ENCODE measurements at places on chromosomes 5 and 9.

DNA sequence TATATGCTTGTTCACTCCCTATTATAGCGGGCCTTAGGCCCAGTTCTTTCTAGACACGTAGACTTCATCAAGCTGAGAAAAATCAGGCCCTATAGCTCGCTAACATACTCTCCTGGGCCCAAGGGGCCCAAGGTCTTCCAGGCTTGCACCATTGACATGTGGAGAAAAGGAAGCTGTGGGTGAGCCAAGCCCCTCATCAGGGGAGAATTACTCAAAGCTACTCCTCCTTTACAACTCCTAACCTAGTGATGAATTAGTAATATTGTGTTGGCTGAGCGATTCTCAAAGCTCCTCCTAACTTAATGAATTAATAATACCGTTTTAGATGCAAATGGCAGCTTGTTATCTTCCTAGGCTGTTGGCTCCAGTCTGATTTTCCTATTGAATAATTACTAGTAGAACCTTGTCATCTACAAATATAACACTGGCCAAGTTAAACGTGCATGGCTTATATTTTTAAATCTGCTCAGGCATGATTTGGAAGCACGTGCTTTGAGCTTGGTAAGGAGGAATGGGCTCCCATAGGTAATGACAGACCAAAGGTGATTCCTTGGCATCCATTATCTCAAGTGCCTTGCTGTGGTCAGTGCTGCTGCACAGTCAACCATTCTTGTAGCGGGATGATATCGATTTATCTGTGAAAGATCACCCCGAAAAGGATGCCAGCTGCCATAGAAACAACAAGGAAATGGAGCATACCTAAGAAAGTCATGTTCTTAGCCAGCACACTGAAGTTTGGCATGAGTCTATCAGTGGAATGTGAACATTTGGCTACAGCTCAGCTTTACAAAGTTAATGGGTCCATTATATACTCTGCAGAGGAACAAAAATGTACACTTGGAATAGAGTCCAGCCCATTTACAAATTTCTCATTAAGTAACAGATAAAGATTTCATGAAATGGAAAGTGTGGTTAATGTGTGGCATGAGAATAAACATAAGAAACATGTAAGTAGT is 23.8 kb downstream of the LVRN start:
- DNase-seq, result peak; percentile 81

- no peak for DNase-seq
Observed at GRCh38 chr5:76736679-76737556, 21.0 kb downstream of the F2R start.

DNA sequence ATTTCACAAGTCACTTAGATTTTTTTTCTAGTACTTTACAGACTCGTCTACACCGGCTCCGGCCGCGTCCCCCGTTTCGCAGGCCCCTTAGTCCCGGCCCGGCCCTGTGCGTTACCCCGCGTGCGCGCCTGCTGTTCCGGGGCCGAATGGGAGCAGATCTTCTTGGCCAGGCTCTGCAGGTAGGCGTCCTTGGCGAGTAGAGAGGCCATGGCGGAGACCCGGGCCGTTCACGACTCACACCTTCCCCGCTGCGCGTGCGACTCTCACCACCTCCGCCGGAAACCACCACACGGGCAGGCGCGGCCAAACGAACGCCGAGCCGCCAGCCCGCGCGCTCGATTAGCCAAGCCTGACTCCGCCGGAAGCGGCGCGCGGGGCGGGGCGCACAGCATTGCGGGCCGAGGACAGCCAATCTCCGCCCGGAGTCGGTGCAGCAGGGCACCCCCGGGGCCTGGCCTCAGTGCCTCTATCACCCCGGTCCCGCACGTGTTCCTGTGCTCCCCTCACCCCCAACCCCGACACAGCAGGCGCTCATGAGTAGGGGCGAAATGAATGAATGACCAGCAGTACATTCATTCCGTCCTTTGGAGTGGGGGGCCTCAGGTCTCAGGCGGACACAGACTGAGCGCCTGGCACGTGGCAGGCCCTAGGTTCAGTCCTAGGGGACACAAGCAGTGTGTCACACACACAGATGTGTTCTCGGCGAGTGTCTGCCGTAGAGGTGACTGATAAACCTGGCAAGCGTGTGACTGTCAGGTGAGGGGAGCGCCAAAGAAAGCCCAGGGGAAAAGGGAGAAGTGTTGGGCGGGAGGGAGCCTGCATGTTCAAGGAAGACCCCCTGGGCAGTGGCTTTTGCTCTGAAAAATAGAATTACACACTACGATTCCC is at the start of gene SURF6:
Gene SURF6 (minus strand): TSS at position 265 of the 888 bp plus-strand sequence. CDS start 56 bp downstream, at position 209.
- DNase-seq, result peak; percentile 87

DNA sequence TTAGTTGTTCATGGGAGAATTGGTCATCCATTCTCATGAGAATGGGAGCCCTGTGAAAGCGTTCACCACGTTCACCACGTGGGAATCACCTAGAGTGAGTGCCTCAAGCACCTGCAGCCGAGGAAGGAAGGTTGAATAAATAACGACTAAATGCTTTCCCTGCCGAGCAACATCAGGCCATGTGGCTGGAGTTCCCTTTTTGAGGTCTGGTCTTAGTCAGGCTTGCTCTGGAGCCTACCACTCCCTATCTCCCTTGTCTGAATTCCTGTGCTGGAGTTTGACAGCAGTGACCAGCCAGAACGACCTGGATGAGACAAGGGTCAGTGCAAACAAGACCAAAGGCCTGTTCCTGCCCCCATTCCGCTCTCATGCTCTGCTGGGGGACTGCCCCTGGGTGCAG is 28.5 kb downstream of the KCNMB1 start:
- DNase-seq, result no peak

- DNase-seq, result no peak
Observed at GRCh38 chr5:101561018-101561417, 657.9 kb upstream of the ST8SIA4 start.

DNA sequence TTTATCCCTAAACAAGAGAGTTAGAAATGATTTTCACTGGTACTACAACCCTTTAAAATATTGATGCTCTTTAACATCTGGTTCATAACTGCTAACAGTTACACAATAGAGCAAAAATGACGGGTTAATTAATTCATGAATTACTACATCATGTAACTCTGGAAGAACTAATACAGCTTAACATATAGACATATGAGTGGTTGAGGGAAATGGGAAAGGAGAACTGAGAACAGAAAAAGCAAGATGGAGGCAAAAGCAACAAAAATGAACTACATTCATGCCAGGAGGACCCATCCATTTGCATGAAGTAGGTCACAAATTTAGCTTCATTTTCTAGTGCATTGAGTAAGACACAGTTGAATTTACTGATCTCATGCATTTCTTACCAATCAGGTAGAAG is 61.8 kb downstream of the C9 start:
- DNase-seq, result no peak

GRCh38 chr9:129483415-129484351 is 137.2 kb downstream of the C9orf50 start:
- DNase-seq, result peak; percentile 91

DNA sequence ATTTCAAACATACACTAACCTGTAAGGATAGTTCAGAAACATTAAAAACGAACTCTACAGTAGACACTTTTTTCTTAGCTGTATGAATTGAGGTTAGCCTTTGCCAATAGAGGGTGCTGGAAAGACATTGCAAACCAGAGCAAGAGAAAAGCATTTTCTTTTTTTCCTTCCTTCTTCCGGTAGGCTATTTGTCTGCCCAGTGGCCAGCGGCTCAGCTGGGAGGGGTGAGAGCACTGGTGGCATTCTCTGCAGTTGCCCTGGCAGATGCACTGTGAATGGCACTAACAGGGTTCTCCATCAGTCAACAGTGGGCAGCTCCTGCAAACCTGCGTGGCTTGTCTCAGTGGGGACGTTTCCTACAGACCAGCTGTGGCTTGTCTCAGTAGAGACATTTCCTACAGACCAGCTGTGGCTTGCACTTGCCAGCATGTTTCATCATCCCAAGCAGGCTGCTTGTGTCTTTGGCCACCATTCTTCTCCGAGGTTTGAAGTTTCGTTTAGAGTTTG is 984.5 kb upstream of the CDH18 start:
- no peak for DNase-seq

DNA sequence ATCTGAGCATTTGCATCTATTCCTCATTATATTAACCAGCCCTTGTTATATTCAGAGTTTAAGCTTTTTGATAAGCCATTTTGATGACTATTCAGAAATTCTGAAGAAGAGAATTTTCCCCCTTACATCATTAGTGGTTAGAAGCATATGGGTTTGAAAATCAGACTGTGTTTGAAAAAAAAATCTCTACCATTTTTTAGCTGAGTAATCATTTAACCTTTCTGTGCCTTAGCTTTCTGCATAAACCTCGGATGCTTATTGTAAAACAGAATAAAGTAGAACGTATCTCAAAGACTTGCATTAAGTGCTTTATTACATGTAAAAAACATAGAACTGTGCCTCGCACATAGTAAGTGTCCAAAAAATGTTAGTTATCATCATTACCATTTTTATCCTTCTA is 278.6 kb downstream of the RFX3 start:
- DNase-seq, result no peak

DNA sequence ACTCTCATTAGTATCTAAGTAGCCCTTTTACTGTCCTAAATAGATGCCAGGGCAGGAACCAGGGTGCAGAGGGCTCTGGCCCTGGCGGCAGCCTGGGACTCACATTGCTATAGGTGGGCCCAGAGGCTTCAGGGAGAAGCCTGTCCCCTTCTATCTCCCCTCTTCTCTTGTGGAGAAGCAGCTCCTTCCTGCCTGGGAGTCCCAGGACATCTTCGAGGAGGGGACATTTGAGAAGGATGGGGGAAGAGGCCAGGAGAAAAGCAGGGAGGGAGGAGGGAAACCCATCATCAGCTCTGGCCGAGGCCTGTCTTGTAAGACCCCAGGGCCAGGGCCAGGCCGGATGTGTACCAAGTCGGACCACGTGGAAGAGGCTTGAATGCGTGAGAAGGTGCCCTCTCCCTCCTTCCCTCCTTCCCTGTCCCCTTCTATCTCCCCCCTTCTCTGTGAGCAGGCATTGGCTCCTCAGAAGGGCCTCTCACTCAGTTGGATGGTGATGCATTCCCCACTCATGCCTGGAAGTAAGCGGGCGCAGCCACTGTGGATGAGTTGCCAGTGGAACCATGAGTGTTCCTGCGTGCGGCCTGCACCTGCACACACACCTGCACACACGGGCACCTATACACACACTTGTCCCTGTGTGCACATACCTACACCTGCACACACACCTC is 20.7 kb upstream of the LPCAT1 start:
- DNase-seq, result no peak

DNA sequence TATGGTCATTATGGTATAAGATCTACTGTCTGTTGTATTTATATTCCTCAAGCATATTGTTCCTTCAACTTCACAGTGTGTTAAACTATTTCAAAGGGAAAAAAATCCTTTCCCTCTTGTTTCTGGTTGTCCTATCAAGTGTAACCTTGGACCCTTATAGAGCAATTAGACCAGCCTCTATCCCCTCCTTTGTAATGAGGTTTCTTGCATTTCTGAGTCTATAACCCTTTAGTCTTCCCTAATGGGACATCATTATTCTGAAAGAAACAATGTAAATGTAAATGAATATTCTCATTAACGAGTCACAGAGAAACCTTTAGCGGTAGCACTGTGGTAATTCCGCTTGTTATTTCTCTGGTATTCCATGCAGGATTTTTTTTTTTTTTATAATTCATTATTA is 197.3 kb downstream of the CNTLN start:
- DNase-seq, result no peak
